ENCODE measurements at places on chromosomes 12 and 14. TPM values are rescaled to one million over a fixed set of nuclear protein-coding genes. Genes with fewer than 3 reads are reported as not detected.

Gene KRT71
- not detected for polyA plus RNA-seq

DNA sequence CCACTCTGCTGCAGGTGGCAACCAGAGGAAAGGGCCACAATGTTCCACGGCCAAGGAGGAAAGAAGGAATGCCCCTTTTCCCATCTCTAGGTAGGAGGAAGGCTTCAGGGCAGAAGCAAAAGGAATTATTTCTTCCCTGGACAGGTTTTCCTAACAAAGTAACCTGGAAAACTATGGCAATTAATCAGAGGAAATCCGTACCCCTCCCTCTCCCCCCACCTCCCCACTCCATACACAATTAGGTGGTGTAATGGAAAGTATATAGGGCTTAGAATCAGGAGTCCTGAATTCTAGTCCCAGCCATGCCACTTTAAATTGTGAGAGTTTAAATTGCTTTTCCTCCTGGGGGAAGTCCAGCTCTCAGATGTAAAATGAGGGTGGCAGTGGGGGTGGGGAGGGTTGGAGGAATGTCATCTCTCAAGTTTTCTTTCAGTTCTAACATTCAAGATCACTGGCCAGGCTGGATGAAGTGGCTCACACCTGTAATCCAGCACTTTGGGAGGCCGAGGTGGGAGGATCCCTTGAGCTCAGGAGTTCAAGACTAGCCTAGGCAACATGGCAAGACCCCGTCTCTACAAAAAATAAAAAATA lies 1.7 kb downstream of the DHH start:
- DNase-seq: no peak

DNA sequence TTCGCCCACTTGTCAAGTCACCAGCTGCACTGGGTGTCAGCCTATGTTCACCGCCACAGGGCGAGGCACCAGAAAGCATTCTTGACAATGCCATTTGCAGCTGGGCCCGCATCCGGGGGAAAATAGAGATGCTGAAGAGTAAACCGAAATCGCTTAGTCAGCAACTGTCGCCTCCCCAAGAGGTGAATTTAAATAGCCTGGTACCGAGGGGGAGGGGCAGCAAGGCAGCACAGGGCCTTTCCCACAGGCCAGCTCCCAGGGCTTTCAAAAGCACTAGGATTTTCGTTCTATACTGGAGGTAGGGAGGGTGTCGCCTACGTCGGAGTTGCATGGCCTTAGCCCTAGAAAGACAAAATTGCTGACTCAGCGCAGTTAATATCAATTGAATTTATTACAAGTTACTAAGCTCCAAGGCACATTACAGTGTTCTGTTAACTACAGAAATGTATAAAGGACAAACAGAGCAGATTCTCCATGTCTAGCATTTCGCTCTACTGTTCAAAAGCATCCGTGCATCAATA lies 4.3 kb downstream of the IRF2BPL start:
- DNase-seq: no peak

GRCh38 chr14:101854366-101854765 lies 92.9 kb downstream of the PPP2R5C start:
- no peak for DNase-seq

DNA sequence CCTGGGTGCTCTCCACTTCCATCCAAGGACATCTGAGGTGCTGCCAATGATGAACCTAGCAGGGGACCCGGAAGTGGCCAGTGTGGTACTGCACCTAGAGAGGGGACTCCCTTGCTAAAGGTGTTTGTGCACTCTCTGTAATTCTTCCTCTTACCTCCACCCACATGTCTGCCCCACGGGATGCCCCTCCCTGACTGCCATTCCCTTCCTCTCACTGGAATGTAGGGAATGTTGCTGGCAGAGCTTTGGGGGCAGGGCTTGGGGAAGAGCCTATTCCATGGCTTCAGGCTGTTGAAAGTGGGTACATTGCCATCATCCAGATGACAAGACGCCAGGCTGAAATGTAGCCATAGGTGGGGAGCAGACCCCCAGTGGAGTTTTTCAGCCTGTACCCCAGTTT lies 153.2 kb downstream of the SMOC1 start:
- DNase-seq: no peak

DNA sequence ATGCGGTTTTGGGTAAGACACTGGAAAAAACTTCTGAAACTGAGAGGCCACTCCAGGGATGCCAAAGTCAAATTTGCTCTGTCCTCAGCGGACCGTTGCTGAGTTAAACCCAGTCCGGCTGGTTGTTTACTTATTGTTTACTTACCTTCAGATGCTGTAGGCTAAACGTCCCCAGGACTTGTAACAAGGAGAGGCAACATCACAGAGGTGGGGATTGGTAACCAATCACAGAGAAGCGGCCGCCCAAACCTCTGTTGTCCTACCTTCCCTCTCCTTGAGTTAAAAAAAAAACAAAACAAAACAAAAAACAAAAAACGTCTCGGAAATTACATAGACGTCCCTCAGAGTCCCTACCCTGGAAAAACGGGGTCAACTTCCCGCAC lies 380 bp downstream of the ANO2 start:
- no peak for DNase-seq

DNA sequence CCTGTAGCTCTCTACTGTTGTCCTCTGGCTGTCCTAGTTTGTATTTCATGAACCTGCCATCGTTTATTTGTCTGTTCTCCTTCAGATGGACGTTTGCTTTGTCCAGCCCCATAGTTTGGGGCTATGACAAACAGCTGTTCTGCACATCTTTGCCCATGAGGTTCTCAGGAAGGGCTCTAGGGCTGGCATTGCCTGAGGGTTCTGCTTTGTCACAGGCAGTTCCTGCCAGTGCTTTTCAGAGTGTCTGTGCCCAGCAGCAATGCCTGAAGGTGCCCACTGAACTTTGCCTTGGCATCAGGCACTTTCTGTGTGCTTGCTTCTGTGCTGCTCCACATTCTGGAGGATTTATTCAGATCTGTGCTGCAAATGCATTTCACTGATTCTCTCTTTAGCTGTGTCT lies 361.3 kb downstream of the TMEM121 start:
- no peak for DNase-seq

DNA sequence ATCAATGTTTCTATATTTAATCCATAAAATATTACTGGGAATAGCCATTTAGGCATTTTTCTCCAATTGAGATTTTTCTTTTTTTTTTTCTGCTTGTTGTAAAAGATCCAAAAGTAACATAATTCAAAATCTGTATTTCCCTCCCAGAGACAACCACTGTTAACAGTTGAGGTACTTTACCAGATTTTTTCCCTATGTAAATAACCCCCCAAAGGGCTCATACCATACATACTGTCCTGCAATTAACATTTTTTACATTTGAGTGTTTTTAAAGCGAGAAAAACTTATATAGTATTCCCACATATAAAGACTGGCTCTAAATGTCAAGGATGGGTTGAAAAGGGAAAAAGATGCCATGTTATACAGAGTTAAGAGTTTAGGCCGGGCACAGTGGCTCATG lies 18.1 kb downstream of the PPP1R12A start:
- DNase-seq: no peak

- no peak for DNase-seq
Observed at GRCh38 chr12:78324234-78324633, 493.5 kb downstream of the NAV3 start.
